ENCODE measurements at places on chromosomes 4 and X.

- peak; percentile 28 for DNase-seq
Observed at GRCh38 chrX:16278927-16279326, 111.6 kb downstream of the MAGEB17 start.

DNA sequence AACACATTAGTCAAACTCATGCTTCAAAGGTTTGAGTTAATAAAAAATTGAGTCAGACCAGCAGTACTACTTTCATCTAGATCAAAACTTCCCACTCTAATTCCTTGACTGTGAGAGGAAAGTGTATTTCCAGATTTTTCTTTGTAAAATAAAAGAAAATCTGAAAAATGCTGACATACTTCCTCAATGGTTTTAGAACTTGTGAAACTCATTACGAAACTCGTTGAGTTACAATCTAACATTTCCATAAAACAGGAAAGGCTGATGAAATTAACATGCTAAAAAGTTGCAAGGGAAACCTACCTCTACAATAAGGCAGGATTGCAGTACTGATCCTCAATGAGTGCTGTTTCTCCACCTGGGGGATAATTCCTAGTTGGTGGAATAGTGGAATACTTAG lies 217.8 kb upstream of the HCCS start:
- DNase-seq, result no peak

DNA sequence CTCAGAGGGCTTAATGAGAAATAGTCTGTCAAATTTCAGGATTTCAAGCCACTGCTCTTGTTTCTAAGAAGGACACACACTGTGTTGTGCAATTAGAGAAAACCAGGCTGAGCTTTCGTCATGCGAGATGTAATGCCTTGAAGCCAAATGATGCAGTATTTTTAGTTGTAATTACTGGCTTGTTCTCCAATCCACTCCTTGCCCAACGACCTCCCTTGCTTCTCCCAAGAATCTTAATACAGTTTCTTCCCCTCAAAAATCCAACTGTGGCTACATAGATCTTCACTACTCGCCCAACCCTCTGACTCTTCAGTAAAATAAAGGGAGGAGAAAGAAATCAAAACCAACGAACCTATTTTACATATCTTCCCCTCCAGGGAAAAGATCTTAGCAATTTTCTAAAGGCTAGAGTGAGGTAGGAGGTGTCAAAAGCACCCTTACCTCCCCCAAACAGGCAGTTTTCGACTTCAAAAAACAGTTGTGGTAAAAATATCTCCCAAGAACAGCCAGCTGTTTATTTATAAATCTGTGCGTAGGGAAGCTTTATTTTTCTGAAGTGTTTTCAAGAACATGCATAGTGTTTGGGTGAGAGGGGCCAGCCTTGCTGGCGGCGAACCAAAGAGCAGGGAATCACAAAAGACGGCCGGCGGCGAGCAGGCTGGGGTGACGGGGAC lies 68.7 kb downstream of the MGST2 start:
- DNase-seq, result no peak

DNA sequence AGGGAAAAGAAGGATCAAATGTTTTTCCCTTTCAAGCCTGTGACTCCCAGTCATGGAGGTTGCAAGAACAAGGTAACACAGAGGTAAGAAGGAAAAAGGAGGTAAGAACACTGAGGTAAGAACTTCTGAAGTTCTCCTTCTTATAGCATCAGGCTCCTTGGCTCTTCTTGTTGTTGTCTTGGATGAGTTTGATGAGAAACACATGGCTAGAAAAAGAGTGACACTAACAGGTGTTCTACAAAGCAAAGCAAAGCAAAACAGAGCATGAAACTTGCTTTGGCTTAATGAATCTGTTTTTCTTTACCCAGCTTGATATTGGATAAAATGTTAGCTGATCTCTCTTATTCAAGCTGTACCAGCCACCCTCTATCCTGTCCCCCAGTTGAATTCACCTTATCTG lies 231.2 kb upstream of the F9 start:
- DNase-seq, result no peak

DNA sequence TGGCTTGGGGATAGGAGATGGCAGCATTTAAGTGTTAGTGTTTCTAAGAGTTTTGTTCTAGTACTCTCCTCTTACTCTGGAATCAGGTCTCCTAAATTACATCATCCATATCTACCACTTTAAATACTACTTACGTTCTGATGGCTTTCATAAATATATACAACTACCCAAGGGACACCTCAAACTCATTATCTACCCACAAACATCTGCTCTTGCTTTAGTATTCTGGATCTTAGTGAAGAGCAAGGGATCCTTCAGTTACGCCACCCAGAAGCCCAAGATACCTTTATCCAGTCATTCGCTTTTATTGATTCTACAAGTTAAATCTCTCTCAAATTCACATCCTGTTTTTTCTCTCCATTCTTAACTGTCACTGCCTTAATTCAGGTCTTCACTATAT lies 7.0 kb downstream of the NUP54 start:
- no peak for DNase-seq

GRCh38 chrX:46144566-46144965 lies 400.7 kb downstream of the ZNF674 start:
- DNase-seq, result no peak

GRCh38 chr4:26931451-26931850 lies 70.8 kb downstream of the STIM2 start:
- DNase-seq, result no peak

DNA sequence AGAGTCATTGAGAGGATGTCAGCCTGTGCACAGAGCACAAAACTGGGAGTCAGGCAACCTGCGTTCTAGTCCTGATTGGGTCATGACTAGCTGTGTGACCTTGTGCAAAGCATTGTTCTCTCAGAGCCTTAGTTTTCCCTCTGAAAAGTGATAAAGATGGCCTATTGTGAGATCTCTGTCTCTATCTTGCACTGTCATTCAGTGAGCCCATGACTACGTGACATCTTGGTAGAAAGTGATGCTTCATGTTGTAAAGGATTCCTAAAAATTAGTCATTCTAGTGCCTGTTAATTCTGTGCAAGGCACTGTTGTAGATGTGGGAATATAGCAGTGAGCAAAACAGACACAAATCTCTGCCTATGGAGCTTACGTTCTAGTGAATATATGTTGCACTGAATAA lies 2.5 kb downstream of the PGRMC1 start:
- DNase-seq, result no peak

DNA sequence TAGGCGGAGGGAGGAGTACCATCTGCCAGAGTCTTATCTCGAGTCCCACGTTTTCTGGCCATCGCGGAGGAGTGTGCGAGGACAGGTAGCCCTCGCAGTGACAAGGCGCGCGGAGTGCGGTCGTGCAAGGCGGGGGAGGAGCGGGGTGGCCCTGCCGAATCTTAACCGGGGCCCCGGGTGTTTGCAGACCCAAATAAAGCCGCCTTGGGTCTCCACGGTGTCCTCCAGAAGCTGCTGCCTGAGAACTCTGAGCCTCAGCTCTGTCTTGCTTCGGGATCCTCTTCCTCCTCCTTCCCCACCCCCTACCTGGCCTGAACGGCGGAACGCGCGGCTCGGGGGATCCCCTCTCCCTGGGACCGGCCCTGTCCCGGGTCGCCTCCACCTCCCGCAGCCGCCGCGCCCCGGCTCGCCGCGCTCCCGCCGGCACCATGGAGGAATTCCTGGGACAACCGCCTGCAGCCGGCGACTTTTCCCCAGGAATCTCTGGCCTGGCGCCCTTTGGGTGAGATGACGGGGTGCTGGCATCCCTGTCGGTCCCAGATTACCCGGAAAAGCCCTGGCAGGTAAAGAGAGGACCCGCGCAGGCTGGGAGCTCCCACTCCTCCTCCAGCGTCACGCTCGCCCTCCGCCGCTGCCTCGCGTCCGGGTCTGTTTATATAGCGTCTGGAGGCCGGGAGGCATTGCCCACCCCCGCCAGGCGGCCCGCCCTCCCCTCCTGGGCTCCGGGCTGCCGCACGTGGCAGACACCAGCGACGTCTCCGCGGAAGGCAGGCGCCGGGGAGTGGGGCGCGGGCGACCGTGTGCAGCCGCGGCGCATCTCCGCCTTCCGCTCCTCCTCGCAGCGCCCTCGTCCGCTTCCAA lies at the start of gene GALNTL6:
Gene GALNTL6 (plus strand): TSS at position 740 of the 861 bp plus-strand sequence.
- DNase-seq, result no peak

- no peak for DNase-seq
Observed at GRCh38 chr4:86564795-86565194, 29.3 kb upstream of the PTPN13 start.

DNA sequence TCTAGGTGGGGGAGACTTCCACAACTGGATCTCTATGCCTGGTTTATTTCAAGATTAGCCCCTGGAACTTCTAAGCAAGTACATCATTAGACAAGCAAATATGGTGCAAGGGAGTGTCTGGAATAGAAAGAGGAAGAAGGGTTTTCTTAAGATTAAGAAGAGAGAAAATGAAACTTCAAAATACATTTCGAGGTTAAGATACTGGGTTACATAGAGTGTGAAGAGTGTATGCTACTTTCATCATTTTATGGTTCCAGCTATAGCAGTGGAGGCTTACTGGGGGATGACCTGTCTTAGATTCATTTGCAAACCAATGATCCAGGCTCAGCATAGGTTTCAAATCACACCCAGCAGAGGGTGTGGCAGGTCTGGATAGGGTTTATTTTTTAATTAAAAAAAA lies 144.4 kb upstream of the GATB start:
- no peak for DNase-seq

- DNase-seq, result no peak
Observed at GRCh38 chr4:155887045-155887444, 16.5 kb upstream of the TDO2 start.

GRCh38 chr4:53713296-53713695 lies 122.0 kb upstream of the LNX1 start:
- DNase-seq, result no peak

GRCh38 chr4:15893962-15894361 lies 44.6 kb downstream of the FGFBP1 start:
- no peak for DNase-seq

DNA sequence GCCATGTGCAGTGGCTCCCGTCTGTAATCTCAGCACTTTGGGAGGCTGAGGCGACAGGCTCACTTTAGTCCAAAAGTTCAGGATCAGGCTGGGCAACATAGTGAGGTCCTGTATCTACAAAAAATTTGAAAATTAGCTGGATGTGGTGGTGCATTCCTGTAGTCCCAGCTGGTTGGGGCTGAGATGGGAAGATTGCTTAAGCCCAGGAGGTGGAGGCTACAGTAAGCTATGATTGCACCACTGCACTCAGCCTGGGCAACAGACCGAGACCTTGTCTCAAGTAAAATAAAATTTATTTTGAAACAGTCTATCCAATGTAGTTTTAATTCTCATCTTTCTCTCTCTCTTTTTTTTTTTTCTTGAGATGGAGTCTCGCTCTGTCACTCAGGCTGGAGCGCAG lies 21.1 kb downstream of the RBM10 start:
- no peak for DNase-seq

- DNase-seq, result no peak
Observed at GRCh38 chr4:127967141-127967775, 2.1 kb downstream of the ABHD18 start.

GRCh38 chrX:84666086-84666485 lies 163.8 kb upstream of the HDX start:
- DNase-seq, result no peak

DNA sequence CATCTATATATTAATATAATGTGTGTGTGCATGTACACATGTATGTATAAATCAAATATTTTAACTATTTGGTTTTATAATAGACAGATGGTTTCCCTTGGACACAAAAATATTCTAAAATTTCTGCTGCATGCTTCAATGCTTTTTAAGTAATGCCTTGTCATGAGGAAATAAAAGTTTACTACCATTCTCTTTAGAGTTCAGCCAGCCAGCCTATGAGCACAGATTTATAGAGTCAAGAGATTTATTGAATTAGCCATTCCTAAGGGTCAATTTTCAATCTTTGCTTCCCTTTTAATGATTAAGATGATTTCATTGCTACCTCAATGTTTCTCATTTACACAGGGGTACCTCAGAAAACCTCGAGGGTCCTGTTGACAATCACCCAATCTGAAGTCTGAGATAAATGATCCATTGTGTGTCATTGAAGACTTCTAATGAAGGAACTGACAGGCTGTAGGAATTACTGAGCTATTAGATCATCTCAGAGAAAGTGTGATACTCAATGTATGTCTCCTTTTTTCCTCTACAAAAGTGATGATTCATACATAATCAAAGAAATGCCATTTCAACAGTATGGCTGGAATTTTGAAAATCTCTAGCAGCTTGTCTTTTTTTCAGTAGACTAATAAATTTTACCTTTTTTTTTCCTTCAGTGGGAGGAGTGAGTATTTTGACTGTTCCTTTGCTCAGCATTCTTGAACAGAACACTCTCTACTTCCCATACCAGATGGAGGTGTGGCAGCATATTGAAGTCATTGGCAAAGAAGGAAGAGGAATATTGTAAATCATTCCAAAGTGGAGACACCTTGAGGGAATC lies 222.6 kb upstream of the PCDH18 start:
- no peak for DNase-seq

DNA sequence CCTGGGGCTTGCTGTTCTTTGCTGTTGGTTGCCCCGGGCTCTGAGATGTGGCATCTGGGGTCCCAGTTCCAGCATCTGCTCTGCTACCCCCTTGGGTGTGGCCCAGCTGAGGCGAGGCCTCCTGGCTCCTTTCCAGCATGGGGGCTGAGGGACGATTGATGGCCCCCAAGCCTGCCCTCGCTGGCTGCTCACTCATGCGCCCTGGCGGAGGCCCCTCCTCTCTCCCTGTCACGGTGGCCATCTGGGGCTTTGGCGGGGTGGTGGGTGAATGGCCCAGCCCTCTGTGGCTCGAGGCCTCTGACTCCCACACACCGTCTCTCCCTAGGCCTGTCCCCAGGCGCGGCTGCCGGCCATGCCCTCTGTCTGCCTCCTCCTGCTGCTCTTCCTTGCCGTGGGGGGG lies 1.8 kb downstream of the PLXNA3 start:
- no peak for DNase-seq

DNA sequence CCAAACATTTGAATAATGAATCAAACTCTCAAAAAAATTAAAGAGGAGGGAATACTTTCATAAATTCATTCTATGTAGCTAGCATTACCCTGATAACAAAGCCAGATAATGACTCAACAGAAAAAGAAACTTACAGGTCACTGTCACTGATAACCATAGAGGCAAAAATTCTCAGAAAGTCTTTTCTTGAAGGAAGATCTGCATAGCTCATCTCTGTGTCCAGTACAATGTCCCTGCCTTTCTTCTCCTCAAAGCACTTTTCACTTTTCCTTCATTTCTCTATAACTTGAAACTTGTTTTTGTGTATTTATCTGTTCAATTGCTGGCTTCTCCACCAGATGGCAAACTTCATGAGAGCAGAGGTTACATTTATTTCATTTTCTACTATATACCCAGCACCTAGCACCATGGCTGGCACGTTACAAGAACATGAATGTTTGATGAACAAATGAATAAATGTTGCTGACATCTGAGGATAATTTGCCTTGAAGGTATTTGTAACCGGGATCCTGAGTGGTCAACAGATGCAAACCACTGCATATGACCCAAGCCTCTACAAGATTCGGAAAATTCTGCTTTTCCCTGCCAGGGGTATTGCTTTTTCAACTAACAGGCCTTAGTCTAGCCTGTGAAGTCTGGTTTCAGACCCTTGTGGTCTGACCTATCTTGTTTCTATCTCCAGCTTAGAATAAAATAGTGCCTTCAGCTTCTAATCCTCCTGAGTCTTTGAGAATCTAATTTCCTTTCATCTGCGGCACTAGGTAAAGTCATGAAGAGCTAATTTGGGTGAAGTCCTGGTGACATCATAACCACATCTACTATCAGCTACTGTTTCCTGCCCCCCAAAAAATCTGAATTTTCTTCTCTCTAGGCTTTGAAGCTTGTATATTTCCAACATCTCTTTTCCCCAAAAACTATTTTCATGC lies 52.5 kb upstream of the ANTXR2 start:
- no peak for DNase-seq

- DNase-seq, result no peak
Observed at GRCh38 chrX:3393581-3394111, 47.2 kb upstream of the MXRA5 start.

Measured in activated T-cell treated with anti-CD3 and anti-CD28 coated beads, Interleukin-2, amount 50 U/mL, for 48 hours (primary cell).